ENCODE measurements at places on chromosomes 6 and 20.

DNA sequence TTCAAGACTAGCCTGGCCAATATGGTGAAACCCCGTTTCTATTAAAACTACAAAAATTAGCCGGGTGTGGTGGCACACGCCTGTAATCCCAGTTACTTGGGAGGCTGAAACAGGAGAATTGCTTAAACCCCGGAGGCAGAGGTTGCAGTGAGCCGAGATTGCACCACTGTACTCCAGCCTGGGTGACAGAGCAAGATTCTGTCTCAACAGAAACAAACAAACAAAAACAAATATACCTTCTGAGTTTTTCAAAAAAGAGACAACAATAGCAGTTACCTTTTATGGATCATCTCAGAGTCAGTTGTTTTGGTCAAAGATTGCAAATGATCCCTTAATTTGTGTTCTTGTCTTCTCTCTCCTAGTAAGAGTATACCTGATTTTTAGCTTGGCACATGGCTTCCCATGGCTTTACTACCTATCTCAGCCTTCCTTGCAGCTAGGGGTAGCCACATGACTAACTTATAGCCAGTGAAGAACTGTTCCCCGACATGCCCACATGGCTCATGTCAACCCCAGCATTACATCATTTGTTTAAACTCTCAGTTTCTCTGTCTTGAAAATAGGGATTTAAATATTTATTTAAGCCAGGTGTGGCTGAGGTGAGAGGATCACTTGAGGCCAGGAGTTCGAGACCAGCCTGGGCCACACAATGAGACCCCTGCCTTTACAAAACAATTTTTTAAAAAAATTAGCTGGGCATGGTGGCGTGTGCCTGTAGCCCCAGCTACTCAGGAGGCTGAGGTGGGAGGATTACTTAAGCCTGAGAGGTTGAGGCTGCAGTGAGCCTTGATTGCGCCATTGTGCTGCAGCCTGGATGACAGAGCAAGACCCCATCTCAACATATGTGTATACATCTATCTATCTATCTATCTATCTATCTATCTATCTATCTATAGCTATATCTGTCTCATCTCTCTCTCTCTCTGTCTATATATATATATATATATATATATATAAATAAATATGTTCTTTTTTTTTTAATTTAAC is 25.0 kb upstream of the SLC9A8 start:
- DNase-seq: no peak

DNA sequence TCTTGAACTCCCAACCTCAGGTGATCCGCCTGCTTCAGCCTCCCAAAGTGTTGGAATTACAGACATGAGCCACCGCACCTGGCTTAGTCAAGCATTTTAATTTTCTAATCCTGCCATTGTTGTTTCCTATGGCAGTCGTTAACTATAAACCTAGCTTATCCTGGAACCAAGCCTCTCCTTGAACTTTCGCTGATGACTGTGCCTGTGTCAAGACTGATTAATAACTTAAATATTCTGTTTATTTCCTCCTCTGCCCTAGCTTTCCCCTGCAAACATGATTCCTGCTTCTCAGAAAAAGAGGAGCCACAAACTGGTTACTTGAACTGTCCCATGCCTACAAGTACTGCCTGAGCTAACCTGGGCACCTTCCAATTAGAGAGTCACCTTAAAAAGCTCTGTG is 1.5 kb downstream of the VNN1 start:
- DNase-seq: no peak

DNA sequence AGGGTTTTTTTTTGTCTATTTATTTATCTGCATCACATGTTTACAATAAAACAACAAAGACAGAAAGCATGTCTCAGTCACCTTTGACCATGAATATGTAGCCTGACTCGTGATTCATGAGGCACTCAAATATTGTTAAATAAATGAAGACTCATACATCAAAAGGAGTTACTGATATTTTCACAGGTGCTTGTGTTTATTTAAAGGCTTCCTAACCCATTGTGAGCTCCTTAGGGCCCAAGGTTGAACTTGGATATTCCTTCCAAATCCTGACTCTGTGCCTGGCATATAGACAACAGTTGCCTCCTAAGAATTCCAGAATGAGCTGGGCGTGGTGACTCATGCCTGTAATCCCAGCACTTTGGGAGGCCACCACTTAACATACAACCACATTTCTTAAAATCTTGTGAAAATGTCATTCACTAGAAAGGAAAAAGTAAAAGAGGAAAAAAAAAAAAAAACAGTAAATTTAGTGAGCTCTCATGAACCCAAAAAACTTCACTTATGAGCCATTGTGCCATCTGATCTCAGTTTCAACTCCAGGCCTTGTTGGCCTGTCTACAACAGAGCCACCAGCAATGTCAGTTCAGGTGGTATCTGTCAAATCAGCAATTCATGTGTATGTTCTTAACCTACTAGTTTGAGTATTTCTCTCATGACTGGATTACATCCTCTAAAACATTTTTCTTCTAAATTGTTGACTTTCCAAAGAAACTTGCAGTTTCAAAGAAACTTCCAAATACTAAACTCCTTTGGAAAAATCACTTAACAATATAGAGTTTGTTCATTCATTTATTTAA is 162.7 kb upstream of the MARCKS start:
- no peak for DNase-seq

- no peak for DNase-seq
These were observed 4.7 kb upstream of the RIPOR2 start for GRCh38 chr6:24940311-24940917.

DNA sequence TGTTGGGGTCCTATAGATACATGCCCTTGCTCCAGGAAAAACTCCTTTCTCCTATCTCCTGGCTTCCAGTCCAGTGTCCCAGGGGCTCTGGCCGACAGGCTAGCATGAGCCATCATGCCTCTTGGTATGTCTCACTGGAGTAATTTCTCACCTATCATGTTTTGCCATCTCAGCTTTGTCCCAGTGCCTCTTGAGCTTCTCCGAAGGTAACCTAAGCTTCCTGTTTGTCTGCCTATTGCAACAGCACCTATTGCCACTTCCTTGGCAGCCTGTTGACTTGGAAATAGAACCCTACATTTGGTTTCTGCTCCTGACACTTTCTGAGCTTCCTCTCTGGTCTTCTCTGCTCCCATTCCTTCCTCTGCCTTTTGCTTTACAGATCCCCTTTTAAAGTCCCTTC is 197.7 kb downstream of the KCNQ5 start:
- DNase-seq: no peak
